ENCODE measurements at places on chromosomes 7 and 10.

- no peak for DNase-seq
Observed at GRCh38 chr10:62076891-62077290, 175.4 kb downstream of the ARID5B start.

GRCh38 chr7:70585071-70585470 is 546.9 kb upstream of the GALNT17 start:
- peak; percentile 5 for DNase-seq

- DNase-seq, result no peak
Observed at GRCh38 chr7:132872034-132872433, 209.9 kb downstream of the CHCHD3 start.

DNA sequence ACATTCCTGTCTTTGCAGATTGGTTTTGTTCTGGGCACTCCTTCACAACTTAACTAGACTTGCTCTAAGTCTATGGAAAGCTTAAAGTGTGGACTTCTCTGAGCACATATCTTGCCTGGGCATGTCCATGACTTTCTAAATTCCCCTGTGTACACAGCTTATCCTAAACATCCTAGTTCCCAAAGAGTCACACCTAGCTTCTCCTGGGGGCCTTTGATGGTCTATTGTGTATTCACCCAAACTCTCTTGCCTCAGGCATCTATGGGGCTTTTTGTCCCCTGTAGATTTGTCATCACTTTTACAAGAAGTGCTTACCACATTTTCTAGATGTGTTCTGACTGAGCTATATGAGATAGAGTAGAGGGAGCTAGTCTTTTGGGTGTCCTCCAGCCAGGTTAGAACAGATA is 12.2 kb upstream of the ZNF488 start:
- no peak for DNase-seq

- no peak for DNase-seq
Observed at GRCh38 chr7:29488203-29488970, 75.2 kb upstream of the PRR15 start.

DNA sequence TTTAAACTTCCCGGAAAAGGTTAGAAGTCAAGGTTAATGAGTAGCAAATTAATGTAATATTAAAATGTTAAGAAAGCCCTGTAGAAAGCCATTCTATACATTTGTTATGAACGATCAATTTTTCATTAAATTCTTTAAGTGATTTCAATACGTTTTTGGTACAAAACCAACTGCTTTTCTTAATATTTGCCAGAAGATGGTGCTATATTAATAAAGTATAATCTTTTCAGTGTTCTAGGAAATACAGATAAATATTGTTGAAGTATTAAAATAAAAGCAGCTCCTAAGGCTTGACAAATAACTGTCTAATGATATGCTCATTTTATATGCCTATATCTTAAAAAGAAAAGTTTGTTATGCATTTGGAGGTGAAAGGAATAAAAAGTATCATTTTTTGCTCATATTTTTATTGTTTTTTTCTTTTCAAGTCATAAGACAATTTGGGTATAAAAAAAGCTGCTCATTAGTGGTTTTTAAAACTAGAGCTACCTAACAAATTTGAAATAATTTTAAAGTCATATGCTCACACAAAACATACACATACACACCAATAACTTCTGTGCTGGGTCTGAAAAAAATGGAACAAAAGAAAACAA is 130.3 kb upstream of the POT1 start:
- DNase-seq, result no peak

- DNase-seq, result peak; percentile 73
Observed at GRCh38 chr10:128063736-128064107, 62.5 kb downstream of the MKI67 start.

- no peak for DNase-seq
Observed at GRCh38 chr10:8312079-8312478, 257.6 kb downstream of the GATA3 start.

DNA sequence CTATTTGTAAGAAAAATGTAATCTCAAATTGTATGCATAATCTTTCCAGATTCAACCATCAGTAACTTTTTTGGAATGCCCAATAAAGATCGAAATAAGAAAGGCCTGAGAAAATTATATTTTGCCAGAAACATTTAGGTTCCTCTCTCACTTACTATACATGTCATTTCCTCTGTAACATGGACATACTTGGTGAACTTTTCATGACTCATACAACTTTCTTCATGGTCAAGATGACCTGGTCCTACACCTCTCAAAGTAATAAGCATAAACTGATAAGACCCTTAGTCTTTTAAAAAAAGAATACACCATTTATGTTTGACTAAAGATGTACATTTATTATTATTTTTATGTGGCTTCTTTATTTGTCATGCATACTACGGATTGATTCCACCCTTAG is 125.3 kb downstream of the REEP3 start:
- no peak for DNase-seq

DNA sequence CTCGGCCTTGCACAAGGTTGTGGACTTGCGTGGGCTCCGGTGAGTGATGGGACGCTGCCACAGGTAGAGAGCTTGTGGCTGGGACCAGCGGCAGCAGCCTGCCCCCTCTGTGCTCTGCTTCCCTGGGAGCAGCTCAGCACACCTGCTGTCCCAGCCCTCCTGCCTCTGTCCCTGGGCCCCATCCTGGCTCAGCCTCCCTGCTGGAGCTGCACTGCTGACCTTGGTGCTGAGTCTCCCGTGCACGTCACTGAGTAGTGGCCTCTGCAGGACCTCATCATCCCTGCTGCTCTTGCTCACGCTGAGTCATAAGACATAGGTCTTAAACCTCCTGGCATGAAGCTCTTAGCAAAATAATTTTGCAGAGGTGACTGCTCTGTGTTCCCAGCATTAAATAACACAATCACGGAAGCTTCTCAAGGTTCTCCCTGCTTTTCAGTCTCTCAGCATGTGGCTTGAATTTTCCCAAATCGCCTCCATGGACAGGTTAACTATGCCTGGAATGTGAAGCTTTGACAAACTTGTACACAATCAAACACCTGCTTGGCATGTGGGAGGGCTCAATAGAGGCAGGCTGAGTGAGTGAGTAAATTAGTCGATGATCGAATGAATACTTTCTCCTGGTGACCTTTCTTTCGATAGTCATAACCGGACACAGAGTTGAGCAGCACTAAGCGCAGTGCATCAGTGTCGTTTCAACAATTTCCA is 63.8 kb upstream of the NPS start:
- DNase-seq, result no peak

GRCh38 chr7:43105521-43106120 is 6.8 kb upstream of the HECW1 start:
- no peak for DNase-seq

GRCh38 chr7:68722044-68722443 is 876.2 kb upstream of the AUTS2 start:
- no peak for DNase-seq

GRCh38 chr10:34781711-34782110 is 33.4 kb downstream of the PARD3 start:
- no peak for DNase-seq

DNA sequence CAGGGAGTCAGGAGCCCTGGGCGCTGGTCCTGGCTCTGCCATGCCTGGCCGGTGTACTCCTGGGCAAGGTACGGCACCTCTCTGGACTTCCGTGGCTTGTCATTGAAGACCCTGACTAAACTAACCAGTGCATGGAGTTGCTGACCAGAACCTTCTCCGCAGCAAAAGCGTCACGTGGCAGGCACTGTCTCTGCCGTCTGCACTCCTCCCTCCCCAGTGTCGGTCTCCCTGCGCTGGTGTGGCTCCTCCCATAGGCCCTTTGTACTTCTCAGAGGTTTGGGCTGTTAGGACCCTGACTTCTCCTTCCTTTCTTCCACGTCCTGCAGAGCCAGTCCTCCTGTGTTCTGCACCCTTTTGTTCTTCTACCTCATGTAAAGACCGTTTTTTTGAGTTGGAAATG is 100.6 kb upstream of the CREB5 start:
- DNase-seq, result no peak

DNA sequence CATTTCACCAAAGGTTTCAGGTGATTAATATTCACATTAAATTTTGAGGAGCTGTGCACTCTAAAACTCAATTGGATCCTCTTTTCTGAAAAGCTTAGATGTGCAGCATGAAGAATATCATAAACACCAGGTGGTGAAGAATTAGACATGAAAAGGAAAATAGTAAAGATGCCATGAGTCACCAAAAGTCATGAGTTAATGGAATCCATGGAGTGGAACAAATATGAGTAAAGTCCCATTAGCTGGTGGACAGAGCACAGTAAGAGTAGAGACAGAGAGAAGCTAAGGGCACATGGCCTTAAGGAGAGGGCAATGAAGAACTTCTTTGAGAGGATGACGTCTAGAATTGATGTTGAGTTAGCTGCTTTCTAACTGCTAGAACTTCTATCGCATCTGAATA is 271.6 kb downstream of the CSTF2T start:
- DNase-seq, result no peak

DNA sequence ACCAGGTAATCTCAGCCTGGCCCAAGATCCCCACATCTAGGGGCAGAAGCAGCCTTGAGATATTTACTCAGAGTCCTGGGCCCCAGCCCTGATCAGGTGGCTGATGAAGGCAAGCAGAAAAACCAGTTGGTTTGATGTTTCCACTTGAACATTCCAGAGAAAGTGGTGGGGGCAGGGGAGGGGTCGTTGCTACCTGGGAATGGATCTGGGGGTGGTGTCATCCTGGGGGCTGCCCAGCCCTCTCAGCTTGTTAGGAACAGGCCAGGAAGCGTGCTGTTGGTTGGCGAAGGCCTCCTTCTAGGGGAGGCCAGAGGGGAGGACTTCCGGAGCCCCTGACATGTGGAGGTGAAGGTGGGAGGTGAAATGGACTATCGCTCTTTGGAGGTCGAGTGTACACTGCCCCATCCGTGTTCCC is 3.7 kb upstream of the ABHD11 start:
- DNase-seq, result no peak

DNA sequence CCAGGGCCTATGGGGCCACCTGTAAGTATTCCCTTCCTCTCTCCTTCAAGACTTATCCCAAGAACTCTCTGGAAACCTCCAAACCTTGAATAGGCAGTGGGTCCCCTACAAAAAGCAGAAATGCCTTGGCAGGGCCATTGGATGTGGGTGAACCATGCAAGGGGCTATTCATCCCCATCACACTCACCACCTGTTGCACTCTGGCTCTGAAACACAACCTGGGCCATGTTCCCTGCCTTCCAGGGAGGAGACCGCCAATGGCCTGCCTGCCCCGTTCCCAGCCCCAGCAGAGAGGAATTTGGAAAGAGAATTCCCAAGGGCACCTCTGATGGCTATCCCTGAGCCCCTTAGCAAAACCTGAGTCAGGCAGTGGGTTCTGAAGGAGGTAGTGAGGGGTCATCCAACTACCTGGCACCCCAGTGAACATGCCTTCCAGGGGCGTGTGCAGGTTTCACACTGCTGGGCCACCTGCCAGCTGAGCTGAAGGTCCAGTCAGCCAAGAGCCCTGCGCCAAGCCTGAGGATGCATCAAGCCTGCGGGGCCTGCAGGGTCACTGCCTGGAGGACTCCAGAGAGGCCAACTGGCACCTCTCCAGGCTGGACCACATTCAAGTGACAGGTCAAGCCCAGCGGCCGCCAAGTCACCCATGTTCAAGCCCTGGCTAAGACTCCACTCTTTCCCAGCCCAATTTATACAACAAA is 101.3 kb downstream of the COL13A1 start:
- no peak for DNase-seq

- DNase-seq, result no peak
Observed at GRCh38 chr7:151730591-151730990, 146.3 kb downstream of the PRKAG2 start.

DNA sequence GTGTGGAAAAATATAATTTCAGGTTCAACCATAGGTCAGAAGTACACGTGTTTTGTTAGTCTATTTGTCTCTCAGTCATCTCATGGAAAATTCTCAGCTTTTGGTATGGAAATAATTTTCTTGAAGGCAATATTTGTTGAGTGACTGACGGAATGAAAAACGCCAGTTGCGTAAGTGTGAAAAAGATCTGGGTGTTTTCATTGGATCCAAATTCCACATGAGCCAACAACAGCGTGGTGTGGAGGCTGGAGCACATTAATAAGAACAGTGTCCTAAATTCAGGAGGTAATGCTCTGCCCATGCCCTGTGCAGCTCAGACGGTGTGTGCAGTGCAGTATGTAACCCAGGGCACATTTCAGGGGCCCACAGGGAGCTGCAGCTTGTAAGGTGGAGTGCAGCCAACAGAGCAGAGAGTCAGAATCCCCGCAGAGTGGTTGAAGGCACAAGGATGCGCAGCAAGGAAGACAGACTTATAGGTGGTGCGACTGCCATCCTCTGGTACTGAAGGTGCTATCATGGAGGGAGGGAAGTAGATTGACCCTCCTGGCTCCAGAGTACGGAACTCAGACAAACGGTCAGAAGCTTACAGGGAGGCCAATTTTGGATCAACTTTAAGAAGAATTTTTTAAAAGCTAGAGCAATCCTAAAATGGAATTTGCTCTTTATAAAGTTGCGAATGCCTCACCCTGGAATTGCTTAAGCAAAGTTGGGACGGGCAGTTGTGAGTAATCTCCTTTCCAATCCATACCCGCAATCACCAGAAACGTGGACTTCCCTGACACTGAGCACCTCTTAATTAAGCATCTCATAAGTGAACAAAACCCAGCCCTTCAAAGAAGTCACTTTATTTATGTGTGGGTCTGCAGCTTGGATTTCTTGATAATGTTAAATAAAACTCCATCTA is 38.0 kb downstream of the EGFR start:
- DNase-seq, result no peak

GRCh38 chr7:10860516-10860915 is 113.2 kb upstream of the PHF14 start:
- DNase-seq, result no peak

GRCh38 chr10:93054486-93054885 is 6.1 kb upstream of the CYP26C1 start:
- DNase-seq, result no peak

DNA sequence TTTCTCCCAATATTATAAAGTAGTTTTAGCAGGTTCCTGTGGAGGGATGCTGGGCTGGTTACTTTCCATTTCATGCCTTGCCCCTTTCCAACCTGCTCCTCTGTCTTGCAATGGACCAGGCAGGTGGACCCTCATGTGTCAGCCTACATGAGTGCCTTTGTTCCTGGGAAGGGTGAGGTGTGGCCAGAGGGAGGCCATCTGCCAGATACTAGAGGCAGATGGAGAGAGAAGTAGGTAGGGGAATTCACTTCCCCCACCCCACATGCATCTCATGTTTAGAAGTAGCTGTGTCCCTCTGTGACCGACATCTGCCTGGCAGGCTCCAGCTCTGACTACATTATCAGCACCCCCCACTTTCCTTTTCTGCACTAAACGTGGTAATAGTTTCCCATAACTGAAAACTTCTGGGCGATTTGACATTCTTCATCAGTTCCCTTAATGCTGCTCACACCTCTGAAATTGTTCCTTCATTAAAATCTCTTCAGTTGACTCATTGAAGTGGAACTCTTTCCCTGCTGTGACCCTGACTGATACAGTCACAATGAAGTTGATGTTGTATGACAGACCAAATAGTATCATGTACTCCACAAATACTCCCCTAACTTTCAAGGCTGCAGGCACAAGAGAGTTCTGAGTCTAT is 396.3 kb upstream of the FZD8 start:
- no peak for DNase-seq

DNA sequence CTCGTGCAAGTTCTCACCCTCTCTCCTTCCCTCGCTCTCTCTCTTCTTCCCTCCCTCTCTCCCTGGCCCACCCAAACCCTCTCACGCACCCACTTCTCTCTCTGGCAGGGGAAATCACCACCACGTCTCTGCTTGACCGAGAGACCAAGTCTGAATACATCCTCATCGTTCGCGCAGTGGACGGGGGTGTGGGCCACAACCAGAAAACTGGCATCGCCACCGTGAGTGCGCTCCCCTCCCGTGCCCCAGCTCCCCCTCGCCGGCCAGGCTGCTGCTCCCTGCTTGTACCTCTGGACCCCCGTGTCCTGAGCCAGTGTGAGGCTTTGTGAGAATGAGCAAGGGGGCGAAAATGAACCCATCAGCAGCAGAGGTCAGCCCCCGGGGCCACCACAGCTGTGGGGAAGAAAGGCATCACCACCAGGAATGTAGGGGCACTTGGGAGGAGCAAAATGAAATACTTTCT is 25.5 kb downstream of the C10orf105 start:
- DNase-seq, result no peak

Data from stimulated activated naive CD8-positive, alpha-beta T cell treated with anti-CD3 and anti-CD28 coated beads, Interleukin-15, Interleukin-2, amounts not matched to agents 100 U/mL and 50 U/mL, for 24 hours (primary cell).